Erythroblast (primary cell): ENCODE measurements at places on chromosomes 1 and 21.

GRCh38 chr1:10057343-10057742, 24.6 kb downstream of the UBE4B start:
- no peak for DNase-seq

- DNase-seq = no peak
Observed at GRCh38 chr1:78607944-78608343, 12.3 kb upstream of the IFI44L start.

DNA sequence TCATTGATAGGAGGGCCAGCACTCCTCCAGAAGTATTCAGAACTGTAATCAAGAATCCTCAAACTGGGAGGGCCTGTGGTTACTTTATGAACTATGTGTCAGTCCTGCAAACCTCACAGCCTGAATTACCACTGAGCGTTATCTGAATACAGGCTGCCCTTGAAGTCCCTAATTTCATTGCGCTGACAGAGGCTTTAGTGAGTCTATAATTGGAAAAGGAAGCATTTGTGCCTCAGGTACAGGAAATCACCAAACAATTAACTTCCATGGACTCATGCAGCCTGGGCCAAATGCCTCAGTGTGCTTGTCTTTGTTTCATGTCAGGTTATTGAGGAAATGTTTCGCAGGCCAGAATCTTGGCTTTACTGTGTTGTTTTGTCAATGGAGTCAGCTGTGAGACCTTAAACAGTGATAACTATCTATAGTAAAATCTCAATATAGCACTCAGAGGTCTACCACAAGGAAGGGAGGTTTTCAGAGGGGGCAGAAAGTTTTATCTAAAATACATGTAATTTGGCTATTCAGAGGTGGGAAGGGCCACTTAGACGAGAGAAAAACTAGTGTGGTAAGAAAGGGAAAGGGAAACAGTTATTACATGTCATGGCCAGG, 32.9 kb upstream of the DOCK7 start:
- DNase-seq = no peak

DNA sequence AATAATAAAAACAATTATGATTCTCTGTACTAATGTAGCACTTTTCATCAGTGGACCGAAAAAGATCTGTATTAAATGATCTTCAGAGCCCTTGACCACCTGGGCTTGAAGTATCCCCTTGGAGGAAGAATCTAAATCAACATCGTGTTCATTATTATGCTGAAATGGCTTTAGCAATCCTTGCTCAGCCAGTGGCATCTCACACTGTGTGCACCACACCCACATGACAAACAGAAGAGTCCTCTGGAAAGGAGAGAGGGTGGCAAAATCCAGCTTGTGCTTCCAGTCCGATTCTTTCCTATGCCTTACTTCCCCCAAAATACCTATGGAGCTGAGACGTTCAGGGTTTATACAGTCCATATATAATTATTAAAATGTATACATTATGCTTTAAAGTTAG, 318.5 kb upstream of the RUNX1 start:
- no peak for DNase-seq

GRCh38 chr1:112673592-112674439, 643 bp upstream of the MOV10 start:
- peak; percentile 57 for DNase-seq

DNA sequence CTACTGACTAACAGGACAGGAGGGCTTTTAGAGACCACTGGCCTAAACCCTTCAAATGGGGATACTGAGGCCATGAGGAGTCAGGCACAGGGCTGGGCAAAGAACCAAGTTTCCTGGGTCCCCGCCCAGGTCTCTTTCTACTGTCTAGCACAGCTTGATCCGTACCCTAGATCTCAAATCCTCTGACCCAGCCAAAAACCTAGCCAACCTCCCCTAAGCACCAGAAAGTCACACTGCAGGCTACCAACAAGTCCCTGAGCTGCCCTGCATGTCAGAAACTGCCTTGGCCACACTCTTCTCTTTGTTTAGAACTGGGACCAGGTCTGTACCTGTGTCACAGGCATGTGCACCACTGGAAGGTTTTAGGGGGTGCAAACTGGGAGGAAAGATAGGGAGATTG, 33.6 kb downstream of the AHDC1 start:
- no peak for DNase-seq

- no peak for DNase-seq
Observed at GRCh38 chr1:231188072-231188471, 26.2 kb downstream of the TRIM67 start.

GRCh38 chr1:228320394-228320793, 86.2 kb downstream of the TRIM11 start:
- no peak for DNase-seq

DNA sequence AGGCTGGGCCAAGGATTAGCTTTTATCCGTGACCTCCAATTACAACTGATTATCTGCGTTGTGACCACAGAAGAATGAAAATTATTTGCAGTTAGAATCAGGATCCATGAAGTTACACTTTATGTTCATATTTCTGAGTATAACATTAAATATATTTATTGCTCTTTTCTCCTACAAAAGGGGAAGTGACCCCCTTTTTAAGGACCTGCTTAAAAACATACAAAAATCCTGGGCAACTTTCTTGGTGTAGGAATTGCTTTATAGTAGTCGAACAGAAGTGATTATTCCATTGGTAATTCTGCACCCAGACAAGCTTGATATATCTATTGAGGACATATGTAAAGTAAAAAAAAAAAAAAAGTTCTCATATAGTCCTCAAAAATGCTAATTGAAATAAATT, 208.7 kb downstream of the MRPL39 start:
- no peak for DNase-seq

- DNase-seq = peak; percentile 76
Observed at GRCh38 chr1:1847061-1847850, 43.6 kb downstream of the GNB1 start.

DNA sequence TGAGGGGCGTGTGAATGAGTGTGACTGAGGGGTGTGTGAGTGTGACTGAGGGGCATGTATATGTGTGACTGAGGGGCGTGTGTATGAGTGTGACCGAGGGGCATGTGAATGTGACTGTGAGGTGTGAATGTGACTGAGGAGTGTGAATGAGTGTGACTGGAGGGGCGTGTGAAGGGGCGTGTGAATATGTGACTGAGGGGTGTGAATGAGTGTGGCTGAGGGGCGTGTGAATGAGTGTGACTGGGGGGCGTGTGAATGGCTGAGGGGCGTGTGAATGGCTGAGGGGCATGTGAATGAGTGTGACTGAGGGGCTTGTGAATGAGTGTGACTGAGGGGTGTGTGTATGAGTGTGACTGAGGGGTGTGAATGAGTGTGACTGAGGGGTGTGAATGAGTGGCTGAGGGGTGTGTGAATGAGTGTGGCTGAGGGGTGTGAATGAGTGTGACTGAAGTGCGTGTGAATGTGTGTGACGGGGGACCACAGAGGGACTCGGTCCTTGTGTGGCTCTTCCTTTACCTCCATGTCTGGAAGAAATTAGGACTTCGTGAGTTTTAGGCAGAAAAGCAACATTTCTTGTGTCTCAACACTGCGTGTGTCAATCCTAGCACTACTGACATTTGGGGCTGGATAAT, 105.8 kb downstream of the GLIS1 start:
- no peak for DNase-seq

DNA sequence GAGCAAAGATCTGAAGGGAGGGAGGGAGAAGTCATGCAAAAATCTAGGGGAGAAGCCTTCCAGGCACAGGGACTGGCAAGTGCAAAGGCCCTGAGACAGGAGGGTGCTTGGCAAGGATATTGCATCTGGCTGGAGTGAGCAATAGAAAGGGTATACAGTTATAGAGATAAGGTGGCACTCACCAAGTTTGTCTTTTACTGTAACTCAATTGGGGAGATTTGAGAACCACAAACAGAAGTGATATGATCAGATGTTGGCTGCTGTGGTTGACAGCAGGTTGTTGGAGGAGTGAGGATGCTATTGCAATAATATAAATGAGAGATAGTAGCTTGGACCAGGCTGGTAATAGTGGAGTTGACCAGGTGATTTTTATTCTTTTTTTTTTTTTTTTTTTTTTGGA, 25.6 kb downstream of the MCOLN3 start:
- DNase-seq = no peak

- no peak for DNase-seq
Observed at GRCh38 chr1:209692296-209692695, 12.3 kb upstream of the HSD11B1 start.

DNA sequence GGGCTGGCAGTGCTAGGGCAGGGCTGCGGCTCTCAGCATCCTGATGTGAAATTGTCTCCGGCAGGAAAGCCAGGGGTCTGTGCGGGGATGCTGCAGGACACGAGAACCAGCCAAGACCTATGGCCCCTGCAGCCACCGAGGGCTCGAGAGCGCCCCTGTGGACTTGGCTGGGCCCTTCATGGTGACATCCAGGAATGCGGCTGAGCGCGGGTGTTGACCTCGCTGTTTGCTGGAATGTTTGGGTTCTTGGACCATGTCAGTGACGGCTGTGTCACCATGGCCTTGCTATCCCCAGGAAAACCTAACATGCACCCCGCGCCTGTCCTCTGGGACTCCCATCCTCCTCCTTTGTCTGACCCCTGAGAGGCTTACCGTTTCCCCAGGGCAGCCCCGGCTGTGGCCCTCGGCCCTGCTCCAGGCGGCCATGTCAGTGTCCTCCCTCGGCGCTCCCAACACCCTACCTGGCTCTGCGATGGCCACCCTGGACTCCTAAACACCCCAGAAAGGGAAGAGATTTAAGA, 14.3 kb upstream of the C1orf174 start:
- no peak for DNase-seq

DNA sequence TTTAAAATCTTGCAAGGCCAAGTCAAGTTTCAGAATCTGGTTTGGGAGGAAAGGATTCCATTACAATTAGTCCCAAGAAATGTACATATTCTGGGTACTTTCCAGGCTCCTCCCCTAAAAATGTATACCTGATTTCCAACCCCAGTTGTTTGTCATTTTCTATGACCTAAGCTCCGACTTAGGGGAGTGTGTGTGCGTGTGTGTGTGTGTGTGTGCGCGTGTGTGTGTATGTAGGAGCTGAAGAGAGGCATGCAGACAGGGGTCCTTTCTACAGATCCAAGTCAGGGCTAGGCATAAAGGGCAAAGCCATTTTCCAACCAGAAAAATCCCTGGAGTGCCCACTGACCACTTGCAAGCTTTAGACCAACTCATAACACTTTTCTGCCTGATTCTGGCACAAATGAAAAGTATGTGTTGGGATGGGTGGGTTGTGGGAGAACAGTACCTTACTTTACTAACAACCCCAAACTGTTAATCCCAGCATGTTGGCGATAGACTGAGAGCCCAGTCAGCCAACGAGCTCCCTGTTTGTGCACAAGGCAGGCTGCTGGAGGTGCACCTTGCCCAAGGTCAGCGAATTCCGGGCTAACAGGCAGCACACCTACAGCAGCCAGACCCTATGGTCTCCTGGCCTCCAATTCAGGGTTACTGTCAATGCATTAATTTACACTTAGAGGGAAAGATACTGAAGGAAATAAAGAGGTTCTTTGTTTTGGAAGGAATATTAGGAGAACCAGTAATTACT, 1.7 kb downstream of the TRABD2B start:
- no peak for DNase-seq

DNA sequence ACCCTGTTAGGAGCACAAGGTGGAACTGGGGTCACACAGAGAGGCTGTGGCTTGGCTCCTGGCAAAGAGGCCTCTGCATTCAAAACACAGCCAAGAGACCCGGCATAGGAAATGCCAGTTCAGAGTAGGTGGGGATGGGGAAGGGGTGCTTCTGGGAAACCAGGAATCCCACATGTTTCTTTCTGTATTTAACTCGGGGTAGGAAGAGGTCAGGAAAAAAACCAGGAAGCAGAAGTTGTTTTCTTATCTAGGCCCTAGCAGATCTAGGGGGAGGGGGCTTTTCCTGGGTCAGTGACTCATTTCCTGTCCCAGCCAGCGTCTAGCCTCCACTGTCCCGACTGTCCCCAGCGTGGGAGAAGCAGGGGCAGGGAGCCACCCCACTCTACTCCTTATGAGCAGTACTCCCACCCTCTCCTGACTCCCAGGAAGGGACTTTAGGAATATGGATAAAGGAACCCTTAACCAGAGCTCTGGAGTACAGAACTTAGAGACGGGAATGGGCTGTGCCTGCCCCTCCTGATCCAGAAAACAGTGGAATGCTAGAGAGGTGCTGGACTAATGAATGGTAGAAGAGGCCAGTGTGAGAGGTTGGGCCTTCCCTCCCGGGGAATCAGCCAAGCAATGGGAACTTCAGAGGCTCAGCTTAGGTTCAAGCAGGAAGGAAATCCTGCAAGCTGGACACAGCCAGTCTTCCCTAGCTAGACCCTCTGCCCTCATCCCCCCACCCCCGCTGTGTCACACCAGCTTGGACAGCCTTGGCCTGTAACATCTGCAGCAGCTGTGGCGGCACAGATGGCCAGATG, 5.7 kb downstream of the FHL3 start:
- peak; percentile 46 for DNase-seq

GRCh38 chr1:212107481-212107880, 71.9 kb downstream of the DTL start:
- no peak for DNase-seq

GRCh38 chr1:86194491-86195034, 38.0 kb upstream of the COL24A1 start:
- DNase-seq = no peak

GRCh38 chr1:36481771-36482723, 666 bp downstream of the CSF3R start:
- DNase-seq = no peak

DNA sequence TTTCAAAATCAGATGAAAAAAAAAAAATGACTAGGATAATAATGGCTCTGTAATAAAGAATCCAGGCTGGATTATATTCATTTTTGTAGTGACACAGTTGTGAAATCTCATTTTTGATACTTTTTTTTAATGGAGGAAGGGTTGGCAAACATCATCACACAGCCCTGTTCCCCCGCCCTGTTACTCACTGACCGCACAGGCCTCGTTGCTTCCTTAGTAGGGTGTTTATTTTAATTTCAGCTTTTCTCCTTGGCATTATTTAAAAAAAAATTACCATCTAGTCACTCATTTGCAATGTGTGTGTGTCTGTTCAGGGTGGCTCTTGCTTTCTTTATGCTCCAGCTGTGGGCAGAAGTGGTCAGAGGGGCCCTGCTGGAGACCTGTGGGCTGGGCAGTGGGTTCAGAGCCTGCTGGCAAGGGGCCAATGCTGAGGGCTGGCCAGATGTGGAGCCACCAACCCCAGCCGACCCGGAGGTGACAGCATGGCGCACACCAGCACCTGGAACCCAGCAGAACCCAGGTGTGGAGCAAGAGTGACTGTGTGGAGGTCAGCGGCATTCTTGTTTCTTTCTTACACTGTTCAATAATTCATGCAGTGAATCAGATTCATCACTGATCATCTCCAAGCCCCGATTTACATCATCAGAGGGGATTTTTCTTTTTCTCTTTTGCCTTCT, 44.6 kb downstream of the ZSCAN20 start:
- DNase-seq = no peak

DNA sequence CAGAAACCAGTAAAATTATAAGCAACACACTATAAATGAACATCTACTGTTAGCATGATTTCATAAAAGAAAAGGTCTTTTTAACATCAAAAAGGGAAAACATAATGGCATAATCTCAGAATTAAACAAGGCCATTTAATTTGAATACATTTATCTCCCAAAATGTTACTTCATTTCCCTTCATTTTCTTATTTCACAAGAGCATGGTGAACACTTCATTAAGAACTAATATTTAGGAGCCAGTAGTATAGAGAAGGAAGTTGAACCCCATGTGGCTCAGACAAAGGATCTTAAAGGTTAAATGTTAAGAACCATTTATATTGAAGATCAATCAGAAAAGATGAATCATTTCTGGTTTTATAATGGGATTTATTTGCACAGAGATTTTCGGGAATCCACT, 981.7 kb downstream of the TTLL7 start:
- DNase-seq = no peak

GRCh38 chr1:33468531-33468930, 3.9 kb upstream of the ZSCAN20 start:
- DNase-seq = no peak

GRCh38 chr1:48939042-48939441, 162.4 kb upstream of the BEND5 start:
- no peak for DNase-seq

- DNase-seq = no peak
Observed at GRCh38 chr1:2460996-2461751, 14.9 kb upstream of the PLCH2 start.
